ENCODE measurements at places on chromosomes 7 and 10.
A peak's percentile ranks its signal among the peaks of the same experiment; 100 is the strongest.

DNA sequence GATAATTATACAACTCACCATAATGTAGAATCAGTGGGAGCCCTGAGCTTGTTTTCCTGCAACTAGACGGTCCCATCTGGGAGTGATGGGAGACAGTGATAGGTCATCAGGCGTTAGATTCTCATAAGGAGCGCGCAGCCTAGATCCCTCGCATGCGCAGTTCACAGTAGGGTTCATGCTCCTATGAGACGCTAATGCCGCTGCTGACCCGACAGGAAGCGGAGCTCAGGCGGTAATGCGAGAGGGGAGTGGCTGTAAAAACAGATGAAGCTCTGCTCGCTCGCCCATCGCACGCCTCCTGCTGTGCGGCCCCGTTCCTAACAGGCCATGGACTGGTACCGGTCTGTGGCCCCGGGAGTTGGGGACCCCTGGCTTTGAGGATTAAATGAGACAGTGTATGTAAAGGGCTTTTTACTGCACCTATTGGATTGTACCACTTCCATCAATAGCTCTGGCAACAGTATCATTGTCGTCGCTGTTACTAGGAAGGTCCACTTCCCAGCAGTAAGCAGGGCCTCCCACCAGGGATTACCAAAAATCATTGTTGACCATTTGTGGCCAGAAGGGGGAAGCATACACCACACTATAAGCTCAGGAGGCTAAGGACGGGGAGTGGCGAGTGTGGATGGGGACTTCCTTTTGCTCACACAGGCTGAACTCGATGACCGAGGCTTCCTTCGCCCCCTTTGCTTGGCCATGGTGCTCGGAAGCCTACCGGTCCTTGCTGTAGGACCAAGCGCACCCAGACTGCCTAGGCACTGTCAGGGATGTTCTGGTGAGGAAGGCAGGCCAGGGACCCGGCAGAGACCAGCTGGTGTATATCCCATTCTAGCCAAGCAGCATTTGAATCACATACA is 26.4 kb downstream of the AKR1B1 start:
- DNase-seq, result peak; percentile 62

- no peak for DNase-seq
These were observed 108.7 kb downstream of the NEURL1 start for GRCh38 chr10:103602028-103602851.

GRCh38 chr7:31432176-31432575 is 81.7 kb upstream of the ITPRID1 start:
- no peak for DNase-seq

DNA sequence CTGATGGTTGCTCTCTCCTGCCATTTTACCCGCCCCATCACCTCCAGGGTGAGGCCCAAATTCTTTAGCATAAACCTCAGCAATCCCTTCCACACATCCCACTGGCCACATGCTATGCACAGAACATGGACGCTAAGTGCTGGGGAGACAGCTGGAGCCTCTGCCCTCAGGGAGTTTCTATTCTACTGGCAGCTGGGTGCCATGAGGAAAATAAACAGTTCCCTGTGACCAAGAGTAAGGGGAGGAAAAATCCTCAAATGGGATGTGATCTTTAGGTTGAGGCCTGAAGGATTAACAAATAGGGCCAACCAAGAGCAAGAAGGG is 1.2 kb downstream of the PARP12 start:
- no peak for DNase-seq

GRCh38 chr10:127243490-127244272 is 47.3 kb upstream of the INSYN2A start:
- DNase-seq, result no peak

- DNase-seq, result no peak
These were observed 150.4 kb downstream of the ACTR3B start for GRCh38 chr7:152909683-152910544.

GRCh38 chr10:111455776-111456426 is 379.1 kb downstream of the ADRA2A start:
- no peak for DNase-seq

- no peak for DNase-seq
These were observed 224.6 kb upstream of the PPP2R2D start for GRCh38 chr10:131676046-131676799.

- no peak for DNase-seq
These were observed 4.4 kb upstream of the CCL26 start for GRCh38 chr7:75776295-75776971.

DNA sequence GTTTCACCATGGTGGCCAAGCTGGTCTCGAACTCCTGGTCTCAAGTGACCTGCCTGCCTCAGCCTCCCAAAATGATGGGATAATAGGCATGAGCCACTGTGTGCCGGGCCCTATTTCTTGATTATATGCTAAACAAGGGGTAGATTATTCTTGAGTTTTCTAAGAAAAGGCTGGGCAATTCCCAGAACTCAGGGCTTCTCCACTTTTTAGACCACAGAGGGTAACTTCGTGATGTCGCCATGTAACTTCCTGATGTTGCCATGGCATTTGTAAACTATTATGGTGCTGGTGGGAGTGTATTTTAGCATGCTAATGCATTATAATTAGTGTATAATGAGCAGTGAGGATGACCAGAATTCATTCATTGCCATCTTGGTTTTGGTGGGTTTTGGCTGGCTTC is 35.8 kb downstream of the OTUD1 start:
- DNase-seq, result no peak

DNA sequence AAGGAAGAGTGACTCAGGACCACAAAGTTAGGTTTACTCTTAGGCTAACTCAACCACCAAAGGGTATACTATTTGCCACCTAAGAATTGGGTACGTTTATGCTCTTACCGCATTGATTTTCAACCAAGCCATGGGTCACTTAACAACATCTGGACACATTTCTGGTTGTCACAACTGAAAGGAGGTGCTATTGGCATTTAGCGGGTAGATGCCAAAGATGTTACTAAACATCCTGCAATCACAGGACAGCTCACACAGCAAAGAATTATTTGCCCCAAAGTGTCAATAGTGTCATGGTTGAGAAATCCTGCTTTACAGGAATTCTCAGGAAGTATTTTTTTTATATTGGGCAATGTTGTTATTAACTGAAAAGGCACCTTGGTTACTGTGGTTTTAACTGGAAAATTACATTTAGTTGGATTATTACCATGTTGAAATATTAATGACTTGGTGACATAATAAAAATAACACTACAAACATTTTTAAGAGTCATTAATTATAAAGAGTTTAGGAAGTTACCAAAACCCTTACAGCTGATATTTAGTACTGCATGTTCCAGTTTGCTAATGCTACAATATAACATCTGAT is 185.0 kb upstream of the TMEM196 start:
- no peak for DNase-seq

- no peak for DNase-seq
These were observed 38.6 kb downstream of the TRIL start for GRCh38 chr7:28919510-28919909.

- DNase-seq, result no peak
These were observed 12.4 kb downstream of the TMEM273 start for GRCh38 chr10:49175587-49176309.

DNA sequence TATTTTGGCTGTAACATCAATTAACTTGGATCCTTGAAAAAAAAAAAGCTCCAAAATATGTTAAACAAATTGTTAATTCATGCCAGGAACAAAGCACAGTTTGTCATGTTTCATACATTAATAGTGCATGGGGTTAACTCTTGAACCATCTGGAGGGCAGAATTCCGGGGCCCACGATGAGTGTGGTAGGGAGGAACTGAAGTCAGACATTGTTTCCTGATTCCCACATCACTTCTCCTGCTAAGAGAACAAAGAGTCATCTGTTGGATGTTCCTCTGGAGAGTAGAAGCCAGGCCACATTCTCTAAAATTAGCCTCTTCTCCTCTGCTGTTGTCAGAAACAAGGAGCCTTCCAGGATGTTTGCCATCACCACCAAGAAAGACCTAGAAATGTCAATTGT is 54.6 kb downstream of the TMEM178B start:
- no peak for DNase-seq

DNA sequence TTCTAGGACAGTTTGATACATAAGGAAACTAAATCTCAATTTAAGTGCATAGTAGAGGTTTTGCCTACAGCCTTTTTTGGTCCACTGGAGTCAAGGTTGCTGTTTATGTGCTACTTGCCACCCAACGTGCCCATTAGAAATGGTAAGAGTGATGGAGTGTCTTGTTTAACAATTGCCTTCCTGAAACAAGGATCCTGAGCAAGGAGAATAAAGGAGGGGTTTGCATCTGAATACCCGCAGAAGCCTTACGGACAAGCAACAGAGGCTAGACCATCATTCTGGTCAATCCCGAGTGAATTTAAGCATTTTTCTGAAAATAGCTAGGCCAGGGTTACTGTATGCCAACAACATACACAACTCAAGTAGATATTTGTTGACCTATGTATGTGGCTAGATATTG is 63.6 kb downstream of the MARCHF5 start:
- no peak for DNase-seq

GRCh38 chr7:128178611-128179010 is 62.5 kb upstream of the LEP start:
- no peak for DNase-seq

DNA sequence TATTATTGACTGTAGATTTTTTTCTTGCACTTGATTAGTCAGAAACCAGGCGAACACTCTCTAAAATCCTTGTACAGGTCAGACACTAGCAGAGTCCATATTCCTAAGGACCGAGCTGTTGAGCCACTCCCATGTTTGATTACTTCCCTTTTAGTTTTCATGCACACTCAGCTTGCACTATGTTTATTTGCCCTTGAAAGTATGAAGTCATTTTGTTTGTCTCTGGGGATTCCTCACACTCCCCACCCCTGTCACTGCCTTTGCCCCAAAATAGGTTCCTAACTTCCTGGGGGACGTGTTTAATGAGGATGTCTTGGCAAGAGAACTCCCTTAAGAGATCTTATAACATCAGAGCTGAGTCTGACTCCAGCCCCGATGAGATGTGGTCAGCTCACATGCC is 182.1 kb downstream of the EVX1 start:
- no peak for DNase-seq

GRCh38 chr10:76229341-76229740 is 797.9 kb downstream of the LRMDA start:
- DNase-seq, result no peak

GRCh38 chr10:32851301-32851700 is 106.7 kb downstream of the ITGB1 start:
- DNase-seq, result no peak

DNA sequence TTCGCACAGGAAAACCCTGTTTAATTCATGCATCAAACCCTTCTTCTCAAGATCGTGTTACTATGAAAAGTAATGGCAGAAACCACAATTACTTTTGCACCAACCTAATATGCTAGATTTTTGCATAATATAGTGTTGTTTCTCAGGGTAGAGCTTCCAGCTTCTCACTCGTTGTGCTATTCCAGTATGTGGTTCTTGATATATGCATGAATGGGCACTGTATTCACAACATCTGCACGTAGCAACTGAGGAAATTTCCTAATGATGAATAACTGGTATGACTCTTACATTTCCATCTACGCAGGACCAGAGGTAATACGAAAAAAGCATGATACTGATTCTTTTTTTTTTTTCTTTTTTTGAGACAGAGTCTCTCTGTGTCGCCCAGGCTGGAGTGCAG is 326.6 kb upstream of the GALNT17 start:
- no peak for DNase-seq

- DNase-seq, result no peak
These were observed 241.9 kb upstream of the SLC26A5 start for GRCh38 chr7:103687951-103688350.

- DNase-seq, result no peak
These were observed 5.7 kb downstream of the LRRC20 start for GRCh38 chr10:70376436-70377378.

GRCh38 chr10:70757856-70758255 is 27.3 kb downstream of the TBATA start:
- no peak for DNase-seq

GRCh38 chr7:54581511-54581910 is 39.3 kb downstream of the VSTM2A start:
- no peak for DNase-seq

- no peak for DNase-seq
These were observed 220.5 kb downstream of the MLLT10 start for GRCh38 chr10:21754410-21755011.

DNA sequence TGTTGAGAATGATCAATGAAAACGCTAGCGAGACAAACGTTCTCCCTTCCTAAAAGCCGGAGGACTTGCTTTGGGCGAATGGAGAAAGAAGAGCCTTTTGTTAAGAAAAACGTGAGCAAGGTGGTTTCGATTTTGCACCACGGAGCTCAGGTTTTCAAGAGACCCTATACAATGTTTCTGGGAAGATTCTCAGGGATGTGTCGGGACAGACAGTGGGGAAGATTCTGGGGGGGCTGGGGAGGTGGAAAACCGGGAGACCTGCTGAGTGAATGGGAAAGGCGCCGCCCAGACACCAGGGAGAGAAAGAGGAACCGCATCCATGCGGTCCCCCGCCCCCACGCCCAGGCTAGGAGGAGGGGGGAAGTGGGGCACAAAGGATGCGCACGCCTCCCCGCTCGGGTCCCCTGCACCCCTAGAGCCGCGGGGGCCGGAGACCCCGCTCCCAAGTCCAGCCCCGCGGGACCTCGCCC is 745 bp downstream of the YWHAG start:
- no peak for DNase-seq

- DNase-seq, result no peak
These were observed 88.5 kb downstream of the TCERG1L start for GRCh38 chr10:131222986-131223385.

GRCh38 chr10:99859585-99859984 is 77.1 kb downstream of the ABCC2 start:
- no peak for DNase-seq

GRCh38 chr10:52967806-52968795 is 195.5 kb upstream of the MBL2 start:
- DNase-seq, result no peak

DNA sequence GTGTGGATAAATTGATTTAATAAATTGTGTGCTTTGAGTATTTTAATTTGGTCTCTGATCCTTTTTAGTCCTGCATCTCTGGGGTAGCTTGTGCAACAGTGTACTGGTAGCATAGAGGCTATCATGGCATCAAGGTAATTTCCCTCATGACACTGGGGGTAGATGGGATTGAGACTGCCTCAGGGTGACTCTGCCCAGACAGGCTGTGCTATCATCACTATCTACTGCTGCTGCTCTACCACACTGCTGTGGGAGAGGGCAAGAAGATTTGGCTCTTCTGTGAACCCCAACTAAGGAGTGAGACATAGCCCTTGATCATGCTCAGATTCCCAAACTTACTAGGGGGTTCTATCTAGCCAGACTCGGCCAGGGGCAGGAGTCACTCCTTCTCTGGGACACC is 43.6 kb upstream of the JAZF1 start:
- DNase-seq, result no peak

DNA sequence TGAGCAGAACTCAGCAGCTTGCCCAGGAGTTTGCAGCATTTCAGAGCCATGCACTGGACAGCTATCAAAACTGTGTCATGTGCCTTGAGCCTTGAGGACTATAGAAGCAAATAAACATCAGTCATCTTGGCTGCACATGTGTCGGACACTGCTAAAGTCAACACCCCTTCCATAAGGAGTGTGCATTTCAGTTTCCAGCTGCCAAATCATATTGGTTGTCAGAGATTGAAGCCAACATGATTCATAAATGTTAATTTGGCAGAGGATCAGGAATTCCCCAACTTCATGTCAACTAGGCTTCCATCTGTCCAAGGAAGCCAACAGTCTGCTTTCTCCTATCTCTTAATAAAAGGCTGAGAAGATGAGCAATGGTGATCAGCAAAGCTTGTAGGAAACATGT is 32.8 kb downstream of the SLC16A12 start:
- no peak for DNase-seq

- DNase-seq, result no peak
These were observed 145.7 kb upstream of the RHEB start for GRCh38 chr7:151665368-151665767.

GRCh38 chr7:146126767-146127509 is 10.3 kb downstream of the CNTNAP2 start:
- no peak for DNase-seq

Measured in GM12892 (cell line).